ENCODE measurements at places on chromosomes 2 and 18.

DNA sequence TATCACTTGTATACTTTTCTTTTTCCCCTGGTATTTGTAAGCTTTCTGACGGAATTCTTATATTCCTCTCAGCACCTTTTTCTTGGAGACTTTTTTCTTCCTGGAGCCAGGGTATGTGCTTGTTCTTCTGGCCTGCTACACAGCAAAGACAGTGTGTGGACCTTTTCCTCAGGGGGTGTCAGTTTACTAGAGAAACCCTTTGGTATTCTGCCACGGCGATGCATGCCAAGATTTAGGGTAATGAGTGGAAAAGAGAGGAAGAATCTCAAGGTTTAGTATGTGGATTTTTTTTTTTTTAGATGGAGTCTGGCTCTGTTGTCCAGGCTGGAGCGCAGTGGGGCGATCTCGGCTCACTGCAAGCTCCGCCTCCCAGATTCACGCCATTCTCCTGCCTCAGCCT is 152.2 kb downstream of the PHLPP1 start:
- DNase-seq = no peak

- no peak for DNase-seq
Measured at GRCh38 chr2:98297817-98298682, 48.2 kb upstream of the CNGA3 start.

- DNase-seq = no peak
Measured at GRCh38 chr2:101199251-101199791, 48.1 kb upstream of the TBC1D8 start.

DNA sequence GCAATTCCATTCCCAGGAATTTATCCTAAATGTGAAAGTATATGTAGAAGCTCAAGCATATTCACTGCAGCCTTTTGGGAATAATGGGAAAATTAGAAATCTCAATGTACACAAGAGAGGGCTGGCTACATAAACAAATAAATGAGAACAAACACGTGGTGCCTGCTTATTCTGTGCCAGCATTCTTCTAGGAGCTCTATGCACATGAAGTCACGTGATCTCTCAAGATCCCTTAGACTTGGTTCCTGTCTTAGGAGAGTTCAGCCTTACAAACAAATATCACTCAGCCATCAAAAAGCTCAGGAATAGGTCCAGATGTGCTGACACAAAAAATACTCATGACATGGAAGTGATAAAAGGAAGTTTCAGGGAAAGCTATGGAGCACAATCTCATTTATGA is 92.9 kb upstream of the SP3 start:
- DNase-seq = no peak

- DNase-seq = no peak
Measured at GRCh38 chr18:30277676-30278075, 764.9 kb downstream of the DSC3 start.
